ENCODE measurements at places on chromosomes 12 and 14. TPM values are rescaled to one million over a fixed set of nuclear protein-coding genes. Genes with fewer than 3 reads are reported as not detected.

Gene E2F7
- 6.3 TPM for total RNA-seq

Gene KRT74
- total RNA-seq: not detected

Gene CDH24
- total RNA-seq: 9.2 TPM

Gene AMDHD1
- not detected for total RNA-seq

Gene SP1
- total RNA-seq: 37.2 TPM

DNA sequence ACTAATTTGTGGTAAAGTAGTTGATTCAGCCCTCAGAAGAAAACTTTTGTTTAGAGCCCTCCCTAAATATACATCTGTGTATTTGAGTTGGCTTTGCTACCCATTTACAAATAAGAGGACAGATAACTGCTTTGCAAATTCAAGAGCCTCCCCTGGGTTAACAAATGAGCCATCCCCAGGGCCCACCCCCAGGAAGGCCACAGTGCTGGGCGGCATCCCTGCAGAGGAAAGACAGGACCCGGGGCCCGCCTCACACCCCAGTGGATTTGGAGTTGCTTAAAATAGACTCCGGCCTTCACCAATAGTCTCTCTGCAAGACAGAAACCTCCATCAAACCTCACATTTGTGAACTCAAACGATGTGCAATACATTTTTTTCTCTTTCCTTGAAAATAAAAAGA lies 2.7 kb downstream of the FZD10 start:
- H3K4me1 ChIP-seq: no peaks in the 10 kb centered on the region
- peaks cover 5% of the 10 kb centered on the region for H3K27me3 ChIP-seq
- H3K27ac ChIP-seq: no peak overlapping the region

GRCh38 chr12:59929110-59929509 lies 333.3 kb downstream of the SLC16A7 start:
- peak overlapping the region; percentile 76 for H3K27ac ChIP-seq
- DNase-seq: peak; percentile 84
- H3K4me1 ChIP-seq: peaks cover 37% of the 10 kb centered on the region
- peaks cover 17% of the 10 kb centered on the region for H3K36me3 ChIP-seq

DNA sequence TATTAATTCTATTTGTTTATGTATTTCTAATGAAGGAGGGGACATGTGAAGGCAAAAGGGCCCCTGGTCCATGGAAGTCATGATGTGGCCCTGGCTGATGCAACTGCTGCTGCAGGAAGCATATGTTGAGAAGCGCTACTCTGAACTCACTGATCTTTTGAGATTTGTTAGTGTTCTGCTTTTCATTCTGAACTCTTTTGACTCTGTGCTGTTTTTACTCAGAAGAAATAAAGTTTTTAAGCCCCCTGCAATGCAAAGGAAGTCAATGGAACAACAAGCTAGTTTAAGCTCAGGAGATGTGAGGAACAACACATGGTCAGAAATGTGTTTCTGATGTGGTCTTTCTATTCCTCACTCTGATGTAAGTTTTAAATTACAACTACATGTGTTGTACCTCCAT lies 88.9 kb upstream of the BTG1 start:
- H3K27me3 ChIP-seq: peaks cover 2% of the 10 kb centered on the region
- no peak for DNase-seq
- H3K27ac ChIP-seq: no peak overlapping the region
- H3K4me3 ChIP-seq: no peak overlapping the region
- H3K4me1 ChIP-seq: peaks cover 8% of the 10 kb centered on the region

GRCh38 chr14:30035361-30035760 lies 107.7 kb upstream of the PRKD1 start:
- no peak overlapping the region for H3K27ac ChIP-seq
- H3K27me3 ChIP-seq: no peaks in the 10 kb centered on the region
- DNase-seq: no peak
- H3K4me3 ChIP-seq: no peak overlapping the region
- H3K36me3 ChIP-seq: 0 out of 2 replicates have a peak, but pooled peaks cover 2% of the 10 kb centered on the region

GRCh38 chr12:88650715-88651114 lies 70.4 kb upstream of the KITLG start:
- peaks cover 18% of the 10 kb centered on the region for H3K4me1 ChIP-seq
- peak overlapping the region; percentile 7 for H3K27ac ChIP-seq
- no peaks in the 10 kb centered on the region for H3K27me3 ChIP-seq
- no peak overlapping the region for H3K4me3 ChIP-seq

GRCh38 chr14:105470350-105471296 lies 4.0 kb upstream of the CRIP2 start:
- no peak for DNase-seq
- no peaks in the 10 kb centered on the region for H3K27me3 ChIP-seq
- H3K36me3 ChIP-seq: no peaks in the 10 kb centered on the region
- no peak overlapping the region for H3K27ac ChIP-seq
- no peaks in the 10 kb centered on the region for H3K4me1 ChIP-seq
- H3K4me3 ChIP-seq: no peak overlapping the region

DNA sequence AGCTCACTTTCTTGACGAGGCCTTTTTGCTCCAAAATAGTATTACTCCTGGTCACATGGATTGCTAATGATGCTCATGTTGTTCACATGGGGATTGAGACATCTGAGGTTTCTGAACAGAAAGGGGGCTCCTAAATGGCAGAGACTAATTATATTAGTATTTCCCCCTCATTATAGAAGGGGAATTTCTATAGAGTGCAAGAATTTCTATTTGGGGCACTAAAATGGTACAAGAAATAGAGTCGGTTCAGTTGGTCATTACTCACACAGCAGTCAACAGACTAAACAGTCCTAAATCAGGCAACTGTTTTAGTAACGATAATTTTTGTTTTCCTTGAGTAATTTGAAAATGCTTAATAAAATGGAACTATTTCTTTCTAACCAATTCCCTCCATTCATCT lies 108.9 kb downstream of the DACT1 start:
- H3K27ac ChIP-seq: peak overlapping the region; percentile 51
- no peak for DNase-seq
- H3K4me1 ChIP-seq: peaks cover 54% of the 10 kb centered on the region
- H3K4me3 ChIP-seq: peak overlapping the region; percentile 37
- no peaks in the 10 kb centered on the region for H3K36me3 ChIP-seq

- no peaks in the 10 kb centered on the region for H3K4me1 ChIP-seq
- no peak for DNase-seq
- no peak overlapping the region for H3K4me3 ChIP-seq
Observed at GRCh38 chr12:118908811-118909210, 72.5 kb upstream of the SRRM4 start.

GRCh38 chr12:713281-713875 lies 39.0 kb upstream of the WNK1 start:
- peaks cover 13% of the 10 kb centered on the region for H3K27me3 ChIP-seq
- H3K36me3 ChIP-seq: no peaks in the 10 kb centered on the region
- peaks cover 12% of the 10 kb centered on the region for H3K4me1 ChIP-seq

DNA sequence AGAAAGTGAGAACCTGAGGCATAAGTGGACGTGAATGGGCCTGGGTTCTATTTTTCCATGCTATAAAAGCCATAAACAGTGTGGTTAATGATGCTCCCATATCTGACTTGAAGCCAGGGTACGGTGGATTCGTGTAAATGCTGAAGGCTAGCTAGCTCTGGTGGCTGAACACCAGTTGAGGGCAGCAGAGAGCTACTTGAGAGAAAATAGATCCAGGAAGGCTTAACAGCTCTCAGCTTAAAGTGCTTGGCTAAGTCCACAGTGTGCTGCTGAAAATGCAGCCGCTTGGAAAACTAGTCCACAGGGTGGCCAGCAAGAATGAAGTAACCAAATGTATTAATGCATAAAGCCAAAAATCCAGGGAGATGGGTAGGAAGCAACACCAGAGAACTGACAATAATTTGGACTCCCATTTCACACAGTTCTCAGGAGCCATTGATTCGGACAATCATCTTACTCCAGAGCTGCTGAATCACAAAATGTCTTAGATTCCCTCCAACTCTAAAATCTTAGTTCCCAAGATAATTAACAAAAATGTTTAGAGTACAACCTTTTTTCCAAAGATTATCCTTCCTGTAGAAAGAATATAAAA lies 15.0 kb upstream of the FOXG1 start:
- no peaks in the 10 kb centered on the region for H3K36me3 ChIP-seq
- DNase-seq: peak; percentile 50
- peaks cover 24% of the 10 kb centered on the region for H3K4me1 ChIP-seq
- peaks cover 15% of the 10 kb centered on the region for H3K27me3 ChIP-seq
- H3K4me3 ChIP-seq: no peak overlapping the region

GRCh38 chr12:109779382-109779781 lies 53.8 kb downstream of the TRPV4 start:
- no peak for DNase-seq
- peaks cover 8% of the 10 kb centered on the region for H3K36me3 ChIP-seq
- H3K4me3 ChIP-seq: no peak overlapping the region
- no peak overlapping the region for H3K27ac ChIP-seq
- H3K27me3 ChIP-seq: peaks cover 3% of the 10 kb centered on the region

GRCh38 chr12:91210144-91210543 lies 27.5 kb upstream of the DCN start:
- peaks cover 8% of the 10 kb centered on the region for H3K36me3 ChIP-seq
- H3K4me1 ChIP-seq: peaks cover 27% of the 10 kb centered on the region
- no peaks in the 10 kb centered on the region for H3K27me3 ChIP-seq
- no peak overlapping the region for H3K4me3 ChIP-seq

- H3K4me1 ChIP-seq: peaks cover 13% of the 10 kb centered on the region
- no peaks in the 10 kb centered on the region for H3K36me3 ChIP-seq
- H3K27ac ChIP-seq: no peak overlapping the region
- DNase-seq: no peak
- peaks cover 6% of the 10 kb centered on the region for H3K27me3 ChIP-seq
- H3K4me3 ChIP-seq: no peak overlapping the region
Observed at GRCh38 chr14:77490347-77490986, 8.1 kb downstream of the ISM2 start.

DNA sequence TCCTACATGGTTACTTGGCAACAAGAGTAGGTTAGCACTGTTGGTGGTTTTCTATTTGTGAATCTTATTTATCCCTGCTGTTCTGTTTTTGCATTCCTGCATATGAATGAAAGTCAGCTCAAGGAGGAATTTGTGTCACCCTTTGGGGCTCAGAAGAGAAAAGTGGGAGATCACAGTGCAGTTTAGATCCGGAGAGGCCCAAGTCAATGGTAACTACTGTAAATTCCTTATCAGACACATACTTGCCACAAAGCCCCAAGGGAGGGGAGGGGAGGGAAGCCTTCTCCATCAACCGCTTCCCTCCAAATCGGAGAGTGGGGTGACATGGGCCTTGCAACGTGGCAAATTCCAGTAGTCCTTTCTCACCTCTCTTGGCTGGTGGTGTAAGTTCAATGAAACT lies 15.0 kb downstream of the GSG1 start:
- no peak for DNase-seq
- H3K27me3 ChIP-seq: peaks cover 2% of the 10 kb centered on the region
- no peak overlapping the region for H3K27ac ChIP-seq
- peaks cover 16% of the 10 kb centered on the region for H3K36me3 ChIP-seq

DNA sequence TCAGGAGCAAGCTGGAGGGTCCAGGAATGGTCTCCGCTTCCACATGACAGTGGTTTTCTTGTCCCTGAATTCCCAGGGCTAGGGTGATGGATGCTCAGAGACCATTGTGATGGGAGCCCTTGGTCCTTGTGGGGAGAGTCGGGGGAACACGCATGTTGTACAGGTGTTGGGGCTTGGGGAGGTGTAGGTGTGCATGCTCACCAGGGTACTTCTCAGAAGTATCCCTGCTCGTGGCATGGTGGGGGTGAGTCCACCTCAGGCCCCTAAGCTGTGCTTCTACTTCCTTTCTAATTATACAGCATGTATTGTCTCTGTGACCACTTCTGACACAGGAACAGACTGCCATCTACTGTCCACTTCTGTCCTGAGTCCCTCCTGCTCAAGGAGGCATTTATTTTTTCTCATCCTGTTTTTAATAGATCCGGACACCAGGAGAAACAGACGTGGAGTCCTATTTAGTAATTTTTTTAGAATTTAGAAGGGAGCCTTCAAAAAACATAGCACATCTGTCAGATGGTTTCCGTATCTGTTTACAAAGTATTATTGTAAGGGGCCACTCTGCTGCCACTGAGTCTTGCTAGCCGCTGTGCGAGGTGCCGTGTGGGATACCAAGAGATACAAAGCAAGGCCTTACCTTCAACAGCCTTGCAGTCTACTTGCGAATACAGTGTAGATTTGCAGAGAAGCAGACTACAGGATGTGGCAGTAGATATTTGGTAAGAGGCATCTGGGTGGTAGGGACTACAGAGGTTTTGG lies 10.5 kb downstream of the NTF3 start:
- peaks cover 53% of the 10 kb centered on the region for H3K4me1 ChIP-seq
- H3K36me3 ChIP-seq: peaks cover 10% of the 10 kb centered on the region
- peaks cover 6% of the 10 kb centered on the region for H3K27me3 ChIP-seq
- H3K27ac ChIP-seq: peak overlapping the region; percentile 53
- peak; percentile 73 for DNase-seq

GRCh38 chr12:57519796-57520052 lies 590 bp downstream of the DDIT3 start:
- DNase-seq: no peak
- peaks cover 9% of the 10 kb centered on the region for H3K27me3 ChIP-seq

- peaks cover 12% of the 10 kb centered on the region for H3K4me1 ChIP-seq
- DNase-seq: no peak
- H3K27ac ChIP-seq: no peak overlapping the region
- no peaks in the 10 kb centered on the region for H3K36me3 ChIP-seq
Observed at GRCh38 chr12:42570076-42570475, 19.5 kb downstream of the PRICKLE1 start.

- peaks cover 13% of the 10 kb centered on the region for H3K4me1 ChIP-seq
- no peak overlapping the region for H3K27ac ChIP-seq
- no peaks in the 10 kb centered on the region for H3K36me3 ChIP-seq
- no peak for DNase-seq
- no peak overlapping the region for H3K4me3 ChIP-seq
Observed at GRCh38 chr12:132608231-132609171, 1.9 kb downstream of the LRCOL1 start.

GRCh38 chr14:56795284-56795622 lies 15.0 kb downstream of the OTX2 start:
- no peaks in the 10 kb centered on the region for H3K4me1 ChIP-seq
- H3K36me3 ChIP-seq: no peaks in the 10 kb centered on the region
- H3K27ac ChIP-seq: no peak overlapping the region
- peaks cover 17% of the 10 kb centered on the region for H3K27me3 ChIP-seq
- H3K4me3 ChIP-seq: no peak overlapping the region

DNA sequence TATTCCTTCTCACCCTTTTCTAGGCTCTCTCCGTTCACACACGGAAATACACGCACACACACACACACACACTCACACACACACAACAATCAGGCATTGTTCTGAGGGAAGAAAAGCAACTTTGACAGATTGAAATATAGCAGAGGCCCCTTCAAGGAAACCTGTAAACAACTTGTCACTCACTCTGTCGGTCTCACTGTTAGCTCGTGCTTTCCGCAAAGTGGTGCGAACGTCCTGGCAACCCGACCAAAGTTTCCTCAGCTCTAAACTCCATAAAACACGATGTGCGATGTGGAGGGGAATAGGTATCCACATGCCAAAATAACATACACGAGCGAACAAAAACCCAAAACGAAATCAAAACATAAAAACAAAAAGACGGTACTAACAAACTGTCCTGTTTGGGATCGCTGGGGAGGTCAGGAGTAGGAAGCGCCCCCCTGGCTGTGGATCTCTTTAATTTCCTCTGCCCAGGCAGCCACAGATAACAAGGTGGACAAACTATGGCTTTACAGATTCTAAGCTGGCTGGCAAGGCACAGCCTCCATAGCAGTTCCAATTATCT lies 822 bp upstream of the SOX5 start:
- H3K27me3 ChIP-seq: peaks cover 1% of the 10 kb centered on the region
- DNase-seq: no peak
- H3K27ac ChIP-seq: no peak overlapping the region
- H3K36me3 ChIP-seq: no peaks in the 10 kb centered on the region

Measured in HFFc6 (cell line).